ENCODE measurements at places on chromosomes 13 and 19. TPM values are rescaled to one million over a fixed set of nuclear protein-coding genes. Genes with fewer than 3 reads are reported as not detected.

The CEACAM6 gene
- 0.22 TPM for polyA plus RNA-seq

The FAM216B gene
- not detected for polyA plus RNA-seq

The SPACA4 gene
- polyA plus RNA-seq, result not detected

The CGB3 gene
- polyA plus RNA-seq, result not detected

The WASF3 gene
- polyA plus RNA-seq, result 59.8 TPM

The TMEM161A gene
- 36.7 TPM for polyA plus RNA-seq

The ZNF491 gene
- polyA plus RNA-seq, result 3.8 TPM

The ATXN8OS gene
- 0.25 TPM for polyA plus RNA-seq

The MEIS3 gene
- 29.5 TPM for polyA plus RNA-seq

The ICAM4 gene
- 0.44 TPM for polyA plus RNA-seq

The ZNF296 gene
- 0.76 TPM for polyA plus RNA-seq

The CRX gene
- 0.04 TPM for polyA plus RNA-seq

The NECTIN2 gene
- 171 TPM for polyA plus RNA-seq

The COMP gene
- 0.14 TPM for polyA plus RNA-seq

The KANK2 gene
- 115 TPM for polyA plus RNA-seq

The ZNF304 gene
- 16.2 TPM for polyA plus RNA-seq

The C19orf85 gene
- polyA plus RNA-seq, result not detected

The N4BP2L1 gene
- polyA plus RNA-seq, result 28.6 TPM

The ZNF266 gene
- polyA plus RNA-seq, result 36.3 TPM

The ADAMTSL5 gene
- 0.47 TPM for polyA plus RNA-seq

The ZNF530 gene
- polyA plus RNA-seq, result 6.3 TPM

The LPAR2 gene
- polyA plus RNA-seq, result 34.5 TPM

The C13orf42 gene
- 0.26 TPM for polyA plus RNA-seq

The NAA16 gene
- polyA plus RNA-seq, result 26.5 TPM

The TEKTIP1 gene
- 3.3 TPM for polyA plus RNA-seq

The RAB3D gene
- polyA plus RNA-seq, result 16.5 TPM

The SYNE4 gene
- 16.4 TPM for polyA plus RNA-seq

The PLIN5 gene
- 8.2 TPM for polyA plus RNA-seq

The FGF22 gene
- 1.1 TPM for polyA plus RNA-seq

The IGSF23 gene
- polyA plus RNA-seq, result 2.4 TPM

The ZNF730 gene
- polyA plus RNA-seq, result 10.1 TPM

The APLP1 gene
- polyA plus RNA-seq, result 27.3 TPM

The F10 gene
- polyA plus RNA-seq, result 22.6 TPM

The PRX gene
- polyA plus RNA-seq, result 14.0 TPM

The SHISA7 gene
- 0.09 TPM for polyA plus RNA-seq

The PLPPR3 gene
- 19.3 TPM for polyA plus RNA-seq

The FFAR1 gene
- polyA plus RNA-seq, result 0.53 TPM

The APBA3 gene
- polyA plus RNA-seq, result 18.5 TPM

The KIRREL2 gene
- polyA plus RNA-seq, result 12.0 TPM

The NOTCH3 gene
- polyA plus RNA-seq, result 111 TPM
